Osteoblast (primary cell): ENCODE measurements at places on chromosomes 1 and 21. TPM values are rescaled to one million over a fixed set of nuclear protein-coding genes. Genes with fewer than 3 reads are reported as not detected.

The CNR2 gene
- not detected in 2 replicates for total RNA-seq

The SERINC2 gene
- total RNA-seq: 10.9 and 22.4 TPM in 2 replicates

The FGR gene
- total RNA-seq: 0.29 and 0.36 TPM in 2 replicates

The RXFP4 gene
- total RNA-seq: not detected in 2 replicates

The STRIP1 gene
- total RNA-seq: 51.0 and 51.4 TPM in 2 replicates

The AMY2A gene
- not detected in 2 replicates for total RNA-seq

The HSD3B2 gene
- total RNA-seq: not detected in 2 replicates

The KIAA0040 gene
- total RNA-seq: 0.59 and 1.1 TPM in 2 replicates

The TMEM82 gene
- not detected in 2 replicates for total RNA-seq

The CAPN8 gene
- not detected in 2 replicates for total RNA-seq

The LCE3D gene
- not detected in 2 replicates for total RNA-seq

The SLAMF7 gene
- under 0.01 TPM in 1 of 2 replicates, not detected in the other for total RNA-seq

The APCS gene
- not detected in 2 replicates for total RNA-seq

The JAM2 gene
- 0.88 and 1.1 TPM in 2 replicates for total RNA-seq

The C1orf185 gene
- total RNA-seq: not detected in 2 replicates

The OVAAL gene
- total RNA-seq: not detected in 2 replicates

The GCSAML gene
- total RNA-seq: not detected in 2 replicates

The DISC1 gene
- total RNA-seq: 10.3 and 11.9 TPM in 2 replicates

The TINAGL1 gene
- total RNA-seq: 31.5 and 50.3 TPM in 2 replicates

The LDLRAD1 gene
- not detected in 2 replicates for total RNA-seq

The AGBL4 gene
- total RNA-seq: not detected in 2 replicates

The THEM5 gene
- not detected in 2 replicates for total RNA-seq

The LRRC38 gene
- total RNA-seq: not detected in 2 replicates

The CR1L gene
- total RNA-seq: not detected in 2 replicates

The DCAF6 gene
- total RNA-seq: 91.6 and 102 TPM in 2 replicates

The ADIPOR1 gene
- 91.9 and 104 TPM in 2 replicates for total RNA-seq

The BEND5 gene
- total RNA-seq: 0.72 and 1.2 TPM in 2 replicates

The GPR37L1 gene
- total RNA-seq: not detected in 2 replicates

The MIXL1 gene
- total RNA-seq: 0.29 TPM in 1 of 2 replicates, not detected in the other

The NEXN gene
- 6.9 and 7.7 TPM in 2 replicates for total RNA-seq

The OR2L13 gene
- under 0.01 TPM in 1 of 2 replicates, not detected in the other for total RNA-seq

The ZMYND12 gene
- 0.88 and 3.3 TPM in 2 replicates for total RNA-seq

The VASH2 gene
- total RNA-seq: 1.1 and 2.1 TPM in 2 replicates

The ACBD6 gene
- 55.1 and 55.7 TPM in 2 replicates for total RNA-seq

The SHE gene
- not detected in 2 replicates for total RNA-seq

The SLC1A7 gene
- total RNA-seq: under 0.01 and 0.36 TPM in 2 replicates

The TSPEAR gene
- total RNA-seq: not detected in 2 replicates

The NSUN4 gene
- 17.4 and 20.3 TPM in 2 replicates for total RNA-seq

The ZNF695 gene
- 0.72 and 1.2 TPM in 2 replicates for total RNA-seq

The ZNF683 gene
- total RNA-seq: not detected in 2 replicates

The CFHR4 gene
- not detected in 2 replicates for total RNA-seq

The USP21 gene
- total RNA-seq: 8.0 and 9.1 TPM in 2 replicates

The UCHL5 gene
- total RNA-seq: 28.0 and 34.4 TPM in 2 replicates

The RIPPLY3 gene
- not detected in 2 replicates for total RNA-seq

The CRNN gene
- total RNA-seq: not detected in 2 replicates

The LRRC53 gene
- total RNA-seq: not detected in 2 replicates

The SLAMF1 gene
- total RNA-seq: not detected in 2 replicates

The GOLT1A gene
- total RNA-seq: not detected in 2 replicates

The PADI3 gene
- not detected in 2 replicates for total RNA-seq

The C8A gene
- not detected in 2 replicates for total RNA-seq
